Activated CD4-positive, alpha-beta T cell treated with anti-CD3 and anti-CD28 coated beads, Interleukin-2, amount 10 ng/mL, durations not matched to agents 7 days and 5 days (primary cell): ENCODE measurements at places on chromosomes 3 and 15. TPM values are rescaled to one million over a fixed set of nuclear protein-coding genes. Genes with fewer than 3 reads are reported as not detected.

DNA sequence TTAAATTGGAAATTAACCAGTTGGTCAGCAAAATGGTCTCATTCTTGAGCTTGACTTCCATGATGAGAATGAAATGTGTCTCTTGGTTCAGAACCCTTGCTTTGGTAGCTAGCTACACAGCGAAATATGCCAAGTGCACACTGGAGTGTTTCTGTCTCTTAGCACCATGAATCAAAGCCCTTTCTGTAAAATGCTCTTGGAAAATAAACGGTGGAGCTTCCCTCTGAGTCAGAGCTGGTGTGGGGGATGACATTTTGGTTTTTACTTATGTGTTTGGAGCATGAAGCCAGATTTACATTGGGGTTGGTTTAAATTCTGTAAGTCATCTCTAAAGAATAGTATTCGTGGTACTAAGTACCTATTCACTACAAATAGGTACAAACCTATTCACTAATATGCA lies 85.1 kb upstream of the NANOGP8 start:
- DNase-seq: no peak

DNA sequence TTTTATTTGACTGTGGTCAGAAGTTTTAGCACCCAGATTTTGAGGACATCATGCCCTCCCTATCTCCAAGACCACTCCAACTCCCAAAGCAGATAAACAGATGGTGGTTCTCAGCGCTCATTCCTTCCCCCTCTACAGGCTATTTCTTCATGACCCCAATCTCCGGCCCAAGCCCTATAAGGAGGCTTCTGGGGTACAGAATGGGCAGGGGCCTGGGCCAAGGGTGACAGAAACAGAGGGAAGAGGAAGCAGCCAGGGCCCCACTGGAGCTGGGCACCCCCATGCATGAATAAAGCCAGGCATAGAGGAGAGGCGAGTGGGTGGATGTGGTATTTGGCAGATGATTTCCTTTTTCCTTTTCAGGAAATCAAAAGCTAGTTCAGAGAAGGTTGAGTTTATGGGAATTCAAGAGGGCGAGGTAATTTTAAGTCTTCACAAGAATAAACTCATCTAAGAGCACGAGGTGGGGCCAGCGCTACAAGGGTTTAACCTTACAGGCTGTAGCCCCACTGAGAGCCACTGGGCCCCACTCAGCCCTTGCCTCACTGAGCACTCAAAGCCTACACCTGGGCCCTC lies 104.8 kb upstream of the HERC1 start:
- DNase-seq: no peak

DNA sequence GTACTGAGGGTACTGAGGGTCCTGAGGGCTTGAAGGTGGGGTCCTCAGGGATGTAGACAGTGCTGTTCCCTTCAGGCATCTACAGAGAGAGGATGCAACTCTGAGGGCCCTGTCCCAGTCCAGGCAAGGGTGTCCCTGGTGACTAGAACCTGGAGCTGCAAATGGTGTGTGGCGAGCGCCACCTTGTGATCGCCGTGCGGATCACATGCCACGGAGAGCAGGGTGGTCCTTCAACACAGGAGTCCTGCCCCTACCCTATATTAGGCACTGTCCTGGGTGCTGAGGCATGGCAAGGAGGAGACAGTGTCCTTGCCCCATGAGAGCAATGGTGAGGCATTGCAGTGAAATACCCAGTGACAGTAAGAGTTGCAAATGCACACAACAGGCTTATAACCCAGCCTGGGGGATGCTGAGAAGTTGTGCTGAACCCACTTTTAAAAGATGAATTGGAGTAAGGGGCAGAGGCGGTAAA lies 23.6 kb downstream of the RHCG start:
- DNase-seq: peak; percentile 46

GRCh38 chr3:132847849-132848625 lies 125.8 kb upstream of the NPHP3 start:
- no peak for DNase-seq

GRCh38 chr3:175146258-175146657 lies 287.1 kb downstream of the NAALADL2 start:
- no peak for DNase-seq

DNA sequence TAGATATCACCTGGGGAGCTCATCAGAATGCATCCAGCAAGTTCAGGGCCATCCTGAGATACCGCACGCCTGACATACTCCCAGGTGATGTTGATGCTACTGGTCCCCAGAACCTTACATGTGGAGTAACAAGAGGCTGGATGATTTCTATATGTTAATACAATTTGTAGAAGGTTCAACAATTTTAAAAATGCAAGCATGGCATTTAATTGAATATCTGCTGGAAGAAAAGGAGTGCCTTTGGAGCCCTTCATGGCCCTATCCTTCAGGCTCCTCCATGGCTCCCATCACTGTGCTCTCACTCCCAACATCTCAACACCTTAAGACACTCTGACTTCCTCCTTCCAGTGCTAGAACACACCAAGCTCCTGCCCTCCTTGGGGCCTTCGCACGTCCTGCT lies 36.6 kb downstream of the LMCD1 start:
- DNase-seq: no peak

DNA sequence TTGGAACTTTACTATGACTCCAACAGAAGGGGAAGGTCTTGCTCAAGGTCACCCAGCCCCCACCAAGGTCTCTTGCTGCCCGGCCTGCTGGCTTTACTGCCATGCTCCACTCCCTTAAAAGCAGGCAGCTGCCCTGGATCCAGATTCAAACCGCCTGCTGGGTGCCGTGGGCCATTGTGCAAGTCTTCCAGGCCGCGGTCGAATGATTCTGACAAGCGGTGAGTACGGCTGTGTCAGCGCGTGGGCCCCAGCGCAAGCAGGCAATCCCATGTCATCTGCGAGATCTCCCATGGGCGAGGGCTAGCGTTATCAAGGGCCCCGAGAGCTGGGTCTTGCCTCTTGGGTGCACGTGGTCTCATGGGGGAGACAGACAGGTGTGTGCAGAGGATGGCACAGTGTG lies 37.6 kb downstream of the CORO2B start:
- DNase-seq: no peak

DNA sequence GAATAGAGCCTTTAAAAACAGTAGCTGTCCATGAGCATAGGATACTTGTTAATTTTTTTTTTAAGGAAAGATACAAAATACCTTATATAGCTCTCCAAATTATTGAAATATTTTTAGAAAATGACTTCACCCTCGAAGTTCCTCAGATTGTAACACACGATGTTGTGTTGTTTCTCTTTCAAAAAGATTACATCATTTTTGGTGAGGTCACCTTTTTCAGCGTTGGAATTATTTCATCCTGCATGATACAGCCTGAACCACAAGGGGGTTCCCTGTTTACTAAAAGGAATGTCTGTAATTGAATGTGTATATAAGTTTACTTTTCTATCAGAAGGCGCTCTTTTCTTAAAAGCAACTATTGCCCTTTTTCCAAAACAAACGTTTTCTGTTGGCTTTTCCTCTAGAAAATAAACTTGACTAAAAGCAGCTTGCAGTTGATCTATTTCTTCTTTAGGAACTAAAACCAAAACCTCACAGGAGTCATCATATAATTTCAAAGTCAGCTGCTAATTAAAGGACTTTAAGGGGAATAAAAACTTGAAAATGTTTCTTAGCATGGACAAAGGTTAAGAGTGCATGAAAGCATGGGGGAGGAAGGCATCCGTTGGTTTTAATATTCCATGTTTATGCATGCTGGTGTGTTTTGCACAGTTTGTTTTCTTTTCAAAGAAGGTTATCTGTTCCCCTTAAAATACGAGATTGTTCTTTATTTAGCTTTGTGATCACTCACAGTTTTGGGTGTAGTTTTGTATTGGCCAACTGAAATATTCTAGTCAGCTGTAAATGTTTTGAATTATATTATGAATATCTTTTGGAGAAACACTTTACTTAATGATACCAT lies 29.4 kb downstream of the LYSMD4 start:
- peak; percentile 32 for DNase-seq

GRCh38 chr3:16704941-16705340 lies 99.7 kb upstream of the DAZL start:
- no peak for DNase-seq

- DNase-seq: no peak
These were observed 110.2 kb downstream of the ADCY5 start for GRCh38 chr3:123338620-123339061.

- no peak for DNase-seq
These were observed 238.5 kb upstream of the LRRN1 start for GRCh38 chr3:3560591-3561311.

DNA sequence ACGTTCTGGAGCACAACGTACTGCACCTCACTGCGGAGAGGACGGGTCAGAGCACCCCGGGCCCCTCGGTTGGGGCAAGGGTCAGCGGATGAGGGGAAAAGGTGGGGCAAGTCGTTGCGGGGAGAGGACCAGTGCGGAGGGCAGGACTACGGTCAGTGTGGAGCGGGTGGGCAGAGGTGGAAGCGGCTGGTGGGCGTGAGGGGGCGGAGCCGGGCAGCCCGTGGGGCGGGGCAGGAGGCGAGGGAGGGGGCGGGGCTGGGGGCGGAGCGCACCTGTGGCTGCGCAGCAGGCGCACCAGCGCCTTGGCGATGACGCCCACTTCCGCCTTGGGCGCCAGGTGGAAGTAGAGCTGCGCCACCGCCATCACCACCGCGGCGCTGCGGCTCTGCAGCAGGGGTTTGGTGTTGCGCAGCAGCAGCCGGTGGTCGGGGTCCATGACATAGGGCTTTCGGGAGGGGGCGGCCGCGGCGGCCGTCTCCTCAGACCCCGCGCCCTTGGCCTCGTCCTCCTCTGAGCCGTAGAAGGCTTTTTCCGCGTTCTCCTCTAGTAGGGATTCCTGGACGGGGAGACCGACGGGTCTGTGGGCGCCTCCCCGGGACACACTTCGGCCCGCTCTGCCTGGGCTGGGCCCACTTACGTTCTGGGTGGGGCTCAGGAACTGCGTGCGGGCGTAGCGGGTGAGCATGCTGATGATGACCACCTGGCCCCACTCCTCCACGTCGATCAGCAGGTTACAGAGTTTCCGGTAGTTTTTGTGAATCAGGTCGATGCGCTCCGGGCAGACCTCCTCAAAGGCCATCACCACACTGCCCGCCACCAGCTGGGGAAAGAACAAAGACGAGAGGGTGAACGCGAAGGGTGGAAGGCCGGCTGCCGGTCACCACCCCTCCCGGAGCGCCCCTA lies 29.2 kb downstream of the AP3B2 start:
- peak; percentile 68 for DNase-seq

GRCh38 chr3:189794518-189794917 lies 163.3 kb downstream of the TP63 start:
- DNase-seq: no peak

DNA sequence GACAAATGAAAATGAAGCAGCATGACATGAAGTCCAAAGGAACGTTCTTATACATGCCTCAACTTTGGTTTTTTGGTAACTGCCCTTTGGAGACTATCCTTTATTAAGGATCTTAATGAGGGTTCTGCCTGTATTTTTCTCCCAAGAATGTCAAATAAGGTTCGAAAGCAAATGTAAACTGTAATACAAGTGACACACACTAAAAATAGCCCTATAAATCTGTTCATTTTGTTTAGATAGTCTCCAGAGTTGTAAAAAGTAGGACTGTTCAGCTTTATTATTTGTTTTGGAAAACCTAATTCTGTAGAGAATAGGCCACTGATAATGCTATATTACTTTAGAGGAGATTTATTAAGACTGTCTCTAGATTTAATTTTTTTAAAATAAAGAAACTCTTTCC lies 80.5 kb upstream of the CDIN1 start:
- no peak for DNase-seq

GRCh38 chr3:32420126-32421038 lies 28.7 kb downstream of the CMTM7 start:
- DNase-seq: no peak

GRCh38 chr3:13114811-13115575 lies 41.8 kb upstream of the IQSEC1 start:
- no peak for DNase-seq

DNA sequence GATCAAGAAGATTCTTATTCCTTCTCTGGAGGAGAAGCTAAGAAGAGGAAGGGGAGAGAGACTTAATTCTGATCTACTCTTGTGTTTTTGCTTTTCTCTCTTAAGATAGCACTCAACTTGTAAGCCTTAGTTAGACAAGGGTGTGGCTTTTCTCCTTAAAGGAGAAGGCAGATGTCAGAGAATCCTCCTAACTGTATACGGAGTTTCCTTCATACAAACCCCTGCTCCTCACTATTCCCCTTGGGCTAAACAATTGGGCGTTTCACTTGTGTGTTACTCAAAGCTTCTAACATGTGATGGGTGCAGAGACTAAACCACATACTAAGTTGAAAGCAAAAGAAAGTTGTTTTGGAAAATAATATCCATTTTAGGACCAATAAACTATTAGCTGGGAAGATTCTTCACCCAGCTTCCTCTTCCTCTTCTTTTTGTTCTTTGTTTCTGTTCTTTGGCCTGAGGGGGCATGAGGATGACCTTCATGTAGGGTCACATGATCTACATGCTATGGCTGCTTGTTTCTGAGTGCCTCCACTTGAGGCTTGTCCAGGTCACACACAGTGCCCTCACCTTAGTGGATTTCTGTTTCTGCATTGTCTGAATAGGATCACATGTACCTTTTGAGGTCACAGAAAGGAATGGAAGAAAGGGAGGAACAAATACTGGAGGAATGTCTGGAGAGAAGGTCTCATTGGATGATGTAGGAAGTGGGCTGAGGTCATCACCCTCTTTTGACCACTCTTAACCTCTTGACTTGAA lies 14.6 kb downstream of the SPINK8 start:
- no peak for DNase-seq

- no peak for DNase-seq
These were observed 68.5 kb upstream of the GBE1 start for GRCh38 chr3:81829937-81830336.

- no peak for DNase-seq
These were observed 970.8 kb downstream of the PLOD2 start for GRCh38 chr3:145190138-145190537.

Gene ITPKA
- total RNA-seq: 0.35 TPM

Gene CCR8
- 1.9 TPM for total RNA-seq

Gene CDHR4
- total RNA-seq: 0.08 TPM

Gene ZPLD1
- total RNA-seq: not detected

Gene RFX7
- total RNA-seq: 33.8 TPM

Gene DNAJA4
- 28.5 TPM for total RNA-seq

Gene TP63
- total RNA-seq: 0.35 TPM

Gene RSRC1
- 41.3 TPM for total RNA-seq

Gene GOLGA8T
- not detected for total RNA-seq

Gene ATP2B2
- total RNA-seq: not detected

Gene TXNRD3
- total RNA-seq: 0.94 TPM

Gene PRKCD
- total RNA-seq: 23.5 TPM

Gene PRTG
- total RNA-seq: not detected

Gene SCG5
- total RNA-seq: 3.7 TPM

Gene SKOR1
- 0.29 TPM for total RNA-seq

Gene NEK10
- 0.79 TPM for total RNA-seq
